ENCODE measurements at places on chromosomes 11 and 22.

GRCh38 chr22:19873138-19873959 lies 18.7 kb upstream of the GNB1L start:
- DNase-seq = no peak

GRCh38 chr11:2147391-2147790 lies 8.2 kb upstream of the IGF2 start:
- no peak for DNase-seq

DNA sequence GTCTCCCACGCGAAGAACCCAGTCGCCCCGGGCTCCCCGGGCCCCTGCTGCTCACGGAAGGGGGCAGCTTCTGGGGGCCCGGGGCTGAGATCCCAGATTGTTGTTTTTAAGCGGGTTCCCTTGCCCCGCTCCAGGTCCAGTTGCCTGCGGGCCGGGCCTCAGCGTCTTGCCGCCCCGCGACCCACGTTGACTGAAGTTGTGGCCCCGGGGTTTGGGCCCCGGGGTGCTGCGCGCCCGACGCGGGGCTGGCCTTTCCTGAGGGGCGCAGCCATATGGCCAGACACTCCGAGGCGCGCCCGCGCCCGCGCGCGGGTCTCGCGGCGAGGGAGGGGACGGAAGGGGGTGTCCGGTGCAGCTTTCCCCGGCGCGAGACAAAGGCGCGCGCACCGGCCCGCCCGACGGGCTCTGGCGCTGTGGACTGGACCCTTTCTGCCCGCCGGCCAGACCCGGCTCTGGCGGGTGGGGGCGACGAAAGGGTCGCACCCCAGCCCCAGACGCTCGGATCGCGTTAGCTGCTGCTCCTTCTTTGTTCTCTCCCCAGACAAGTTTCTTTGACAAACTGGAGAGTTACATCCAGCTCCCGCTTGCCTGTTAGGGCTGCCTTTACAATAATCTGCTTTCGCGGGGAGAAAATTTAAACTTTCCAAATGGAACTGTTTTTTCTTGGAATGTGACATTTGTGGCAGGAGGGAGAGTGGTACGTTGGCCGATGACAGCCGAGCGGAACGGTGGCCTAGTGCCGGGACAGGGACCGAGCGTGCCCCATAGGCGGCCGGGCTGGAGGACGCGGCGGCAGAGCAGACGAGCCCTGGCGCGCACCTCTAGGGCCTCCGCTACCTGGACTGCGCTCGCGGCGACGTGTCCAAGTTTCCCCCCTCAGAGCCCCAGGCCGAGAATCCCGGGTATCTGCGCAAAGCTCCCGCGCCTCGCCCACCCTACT lies 716 bp downstream of the AMOTL1 start:
- DNase-seq = peak; percentile 9

DNA sequence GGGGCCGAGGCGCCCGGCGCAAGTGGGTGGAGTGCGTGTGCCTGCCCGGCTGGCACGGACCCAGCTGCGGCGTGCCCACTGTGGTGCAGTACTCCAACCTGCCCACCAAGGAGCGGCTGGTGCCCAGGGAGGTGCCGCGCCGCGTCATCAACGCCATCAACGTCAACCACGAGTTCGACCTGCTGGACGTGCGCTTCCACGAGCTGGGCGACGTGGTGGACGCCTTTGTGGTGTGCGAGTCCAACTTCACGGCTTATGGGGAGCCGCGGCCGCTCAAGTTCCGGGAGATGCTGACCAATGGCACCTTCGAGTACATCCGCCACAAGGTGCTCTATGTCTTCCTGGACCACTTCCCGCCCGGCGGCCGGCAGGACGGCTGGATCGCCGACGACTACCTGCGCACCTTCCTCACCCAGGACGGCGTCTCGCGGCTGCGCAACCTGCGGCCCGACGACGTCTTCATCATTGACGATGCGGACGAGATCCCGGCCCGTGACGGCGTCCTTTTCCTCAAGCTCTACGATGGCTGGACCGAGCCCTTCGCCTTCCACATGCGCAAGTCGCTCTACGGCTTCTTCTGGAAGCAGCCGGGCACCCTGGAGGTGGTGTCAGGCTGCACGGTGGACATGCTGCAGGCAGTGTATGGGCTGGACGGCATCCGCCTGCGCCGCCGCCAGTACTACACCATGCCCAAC lies 14.1 kb upstream of the MIEF1 start:
- no peak for DNase-seq

DNA sequence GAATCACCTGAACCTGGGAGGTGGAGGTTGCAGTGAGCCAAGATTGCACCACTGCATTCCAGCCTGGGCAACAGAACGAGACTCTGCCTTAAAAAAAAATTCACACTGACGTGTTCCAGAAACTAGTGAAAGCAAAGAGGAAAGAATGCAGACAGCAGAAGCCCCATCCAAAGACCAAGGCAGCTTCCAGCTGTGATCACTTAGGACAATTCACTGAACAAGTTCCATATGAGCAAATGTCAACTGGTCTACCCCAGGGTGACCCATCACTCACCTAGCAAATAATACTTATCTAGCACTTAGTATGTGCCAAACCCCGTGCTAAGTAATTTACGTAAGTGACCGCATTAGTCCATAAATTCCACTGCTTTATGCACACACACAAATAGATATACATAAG lies 138.9 kb downstream of the LARGE1 start:
- no peak for DNase-seq

Data from activated naive CD8-positive, alpha-beta T cell treated with anti-CD3 and anti-CD28 coated beads for 36 hours (primary cell).